ENCODE measurements at places on chromosomes 4 and X. TPM values are rescaled to one million over a fixed set of nuclear protein-coding genes. Genes with fewer than 3 reads are reported as not detected.

DNA sequence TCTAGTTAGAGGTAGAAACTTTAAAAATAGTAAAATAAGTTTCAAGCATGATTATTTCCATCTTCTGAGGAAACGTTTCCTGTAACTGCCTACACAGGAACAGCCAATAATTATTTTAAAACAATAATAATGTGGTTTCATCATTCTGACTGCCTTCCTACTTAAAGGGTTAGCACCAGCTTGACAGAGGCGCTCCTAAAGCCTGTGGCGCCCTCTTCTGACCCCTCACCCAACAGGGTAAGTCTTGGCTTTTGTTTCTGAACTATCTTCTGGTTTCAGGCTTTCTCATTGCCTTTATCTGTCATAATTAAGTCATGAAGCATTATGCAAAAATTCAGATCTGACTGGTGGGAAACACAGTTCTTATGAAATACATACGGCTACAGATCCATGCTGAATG, 96.7 kb downstream of the ITM2A start:
- DNase-seq: no peak

DNA sequence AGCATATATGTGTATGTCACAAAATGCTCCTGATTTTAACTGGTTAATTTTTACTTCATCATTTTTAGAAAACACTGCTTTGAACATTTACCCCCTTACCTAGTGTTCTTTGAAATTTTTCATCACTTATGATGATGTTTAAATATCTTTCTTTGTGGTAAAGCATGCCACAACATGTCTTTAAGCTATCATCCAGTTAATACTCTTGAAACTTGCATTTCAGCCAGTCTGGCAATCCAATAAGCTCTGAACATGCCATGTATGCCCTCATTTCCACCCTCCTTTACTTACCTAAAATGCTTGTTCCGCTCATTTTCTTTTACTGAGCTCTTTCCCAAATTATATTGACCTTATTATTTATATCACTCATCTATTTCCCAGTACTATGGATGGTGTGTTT, 581.2 kb downstream of the RAPGEF2 start:
- no peak for DNase-seq

GRCh38 chrX:64187762-64188150, 17.8 kb downstream of the AMER1 start:
- no peak for DNase-seq

- DNase-seq: no peak
These were observed 531.4 kb downstream of the INPP4B start for GRCh38 chr4:142314686-142315085.

- DNase-seq: no peak
These were observed 132.3 kb upstream of the UGT8 start for GRCh38 chr4:114466299-114466698.

GYPB gene
- total RNA-seq: not detected

RNF128 gene
- total RNA-seq: 0.07 TPM
